ENCODE measurements at places on chromosomes 1 and 21.

GRCh38 chr1:7541629-7542028 is 229.5 kb upstream of the VAMP3 start:
- DNase-seq: no peak

DNA sequence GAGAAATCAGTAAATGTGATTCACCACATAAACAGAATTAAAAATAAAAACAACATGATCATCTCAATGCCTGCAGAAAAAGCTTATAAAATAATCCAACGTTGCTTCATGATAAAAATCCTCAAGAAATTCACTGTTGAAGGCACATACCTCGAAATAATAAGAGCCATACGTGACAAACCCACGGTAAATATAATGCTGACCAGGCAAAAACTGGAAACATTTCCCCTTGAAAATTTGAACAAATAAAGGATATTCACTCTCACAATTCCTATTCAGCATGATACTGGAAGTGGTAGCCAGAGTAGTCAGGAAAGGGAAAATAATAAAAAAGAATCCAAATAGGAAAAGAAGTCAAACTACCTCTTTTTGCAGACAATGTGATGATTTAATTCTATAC is 148.8 kb downstream of the BRINP3 start:
- no peak for DNase-seq

- DNase-seq: no peak
Measured at GRCh38 chr1:218779341-218780100, 394.2 kb upstream of the LYPLAL1 start.

- peak; percentile 18 for DNase-seq
Measured at GRCh38 chr1:147785794-147786506, 25.5 kb upstream of the GJA5 start.

DNA sequence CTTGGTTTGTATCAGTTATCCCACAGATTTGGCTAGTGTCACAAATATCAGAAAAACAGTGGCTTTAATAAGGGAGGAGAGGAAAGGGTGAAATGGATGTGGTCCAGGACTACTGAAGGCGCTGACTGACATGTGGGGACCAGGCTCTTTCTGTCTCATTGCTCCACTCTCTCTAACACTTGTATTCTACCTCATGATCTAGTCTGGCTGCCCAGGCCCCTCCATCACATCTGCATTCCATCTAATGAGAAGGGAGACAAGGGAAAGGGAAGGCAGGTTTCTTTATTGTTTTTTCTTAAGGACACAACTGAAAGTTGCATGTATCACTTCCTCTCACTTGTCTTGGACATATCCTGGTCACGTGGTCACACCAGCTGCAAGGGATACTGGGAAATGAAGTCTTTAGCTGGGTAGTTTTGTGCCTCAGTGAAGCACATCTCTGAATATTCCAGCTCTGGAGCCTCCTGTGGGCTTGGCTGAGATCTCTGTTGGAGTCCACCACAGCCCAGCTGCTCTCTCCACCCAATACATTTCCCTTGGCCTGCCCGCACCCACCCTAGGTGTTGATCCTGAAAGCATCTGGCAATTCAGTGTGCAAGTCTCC is 42.0 kb upstream of the PADI2 start:
- DNase-seq: no peak

DNA sequence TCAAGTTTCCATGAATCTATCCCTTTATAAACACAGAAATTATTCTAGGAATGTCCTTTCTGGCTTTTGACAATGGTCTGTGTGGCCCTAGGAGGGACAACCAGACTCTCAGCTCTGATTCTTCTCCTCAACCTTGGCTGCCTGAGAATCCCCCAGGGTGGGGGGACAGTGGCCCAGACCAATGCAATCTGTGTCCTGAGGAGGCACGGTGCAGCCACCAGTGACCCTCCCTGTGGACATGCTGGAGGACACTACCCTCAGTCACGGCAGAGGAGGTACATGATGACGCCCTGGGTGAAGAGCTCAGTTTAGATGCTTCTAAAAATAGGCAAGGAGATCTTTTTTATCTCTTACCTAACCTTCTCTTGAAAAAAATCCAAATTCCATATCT is 91.7 kb downstream of the PGBD5 start:
- no peak for DNase-seq

GRCh38 chr1:97207868-97208267 is 486.3 kb downstream of the PTBP2 start:
- DNase-seq: no peak

GRCh38 chr1:57235730-57236510 is 187.9 kb downstream of the DAB1 start:
- DNase-seq: no peak

- DNase-seq: peak; percentile 89
Measured at GRCh38 chr1:155061381-155062150, 2.0 kb upstream of the EFNA4 start.

- no peak for DNase-seq
Measured at GRCh38 chr21:36883532-36884486, 82.7 kb downstream of the HLCS start.

All from AG08395 (cell line).